GM18507 (cell line): ENCODE measurements at places on chromosomes 4 and X.

- DNase-seq = no peak
These were observed 12.5 kb downstream of the MORC4 start for GRCh38 chrX:106987488-106987887.

- no peak for DNase-seq
These were observed 46.1 kb downstream of the ARAP2 start for GRCh38 chr4:36198068-36198808.

GRCh38 chr4:123050018-123050417 is 127.6 kb upstream of the NUDT6 start:
- no peak for DNase-seq

- no peak for DNase-seq
These were observed 138.8 kb downstream of the DTHD1 start for GRCh38 chr4:36420111-36420679.

GRCh38 chrX:132563976-132564375 is 75.1 kb upstream of the MBNL3 start:
- no peak for DNase-seq

DNA sequence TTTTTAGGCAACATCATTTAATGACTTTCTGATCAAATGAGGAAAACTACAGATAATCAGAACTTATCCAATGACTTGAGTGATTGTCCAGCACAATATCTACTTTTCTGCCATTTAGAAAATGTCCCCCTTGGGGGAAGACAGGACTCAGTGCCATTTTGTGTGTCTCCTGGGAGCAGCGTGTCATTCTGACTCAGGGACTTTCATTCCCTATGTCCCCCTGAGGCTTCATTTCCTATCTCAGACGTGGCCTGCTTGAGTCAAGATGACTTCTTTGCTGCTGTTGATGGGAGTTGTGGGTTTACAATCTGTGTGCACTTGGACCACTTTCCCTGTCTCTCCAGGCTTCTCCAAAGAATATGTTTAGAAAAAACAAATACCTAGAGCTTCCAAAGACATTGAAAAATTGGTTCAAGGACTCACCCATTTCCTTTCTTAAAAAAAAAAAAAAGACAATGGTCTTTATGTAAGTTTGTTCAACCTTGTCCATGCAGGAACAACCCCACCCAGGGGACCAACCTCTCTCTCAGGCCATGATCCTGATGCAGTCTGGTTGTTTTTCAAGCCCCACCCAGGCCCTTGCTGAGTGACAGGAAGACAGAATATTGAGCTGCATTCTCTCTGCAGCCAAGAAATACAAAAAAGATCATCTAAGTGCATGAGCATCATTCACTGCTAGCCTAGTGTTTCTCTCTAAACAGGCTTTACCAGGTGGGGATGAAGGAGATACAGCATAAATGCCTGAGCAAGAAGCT is 34.3 kb upstream of the TMEM154 start:
- no peak for DNase-seq

- no peak for DNase-seq
These were observed 27.6 kb downstream of the ADGRG2 start for GRCh38 chrX:19094654-19095053.

GRCh38 chr4:186192066-186192612 is 772 bp downstream of the CYP4V2 start:
- no peak for DNase-seq

GRCh38 chr4:154041640-154042039 is 252.8 kb upstream of the SFRP2 start:
- no peak for DNase-seq

- DNase-seq = no peak
These were observed 96.3 kb downstream of the ANK2 start for GRCh38 chr4:113145519-113146291.
